ENCODE measurements at places on chromosomes 6 and 20. TPM values are rescaled to one million over a fixed set of nuclear protein-coding genes. Genes with fewer than 3 reads are reported as not detected.
A peak's percentile ranks its signal among the peaks of the same experiment; 100 is the strongest.

GRCh38 chr6:44512868-44513741 lies 125.6 kb downstream of the CDC5L start:
- no peak for DNase-seq

- peak; percentile 20 for DNase-seq
These were observed 6.2 kb downstream of the VEGFA start for GRCh38 chr6:43776115-43776798.

GRCh38 chr6:73731285-73731684 lies 35.3 kb downstream of the CD109 start:
- no peak for DNase-seq

GRCh38 chr20:25178563-25179438 lies 16.7 kb upstream of the ENTPD6 start:
- DNase-seq = peak; percentile 33

DNA sequence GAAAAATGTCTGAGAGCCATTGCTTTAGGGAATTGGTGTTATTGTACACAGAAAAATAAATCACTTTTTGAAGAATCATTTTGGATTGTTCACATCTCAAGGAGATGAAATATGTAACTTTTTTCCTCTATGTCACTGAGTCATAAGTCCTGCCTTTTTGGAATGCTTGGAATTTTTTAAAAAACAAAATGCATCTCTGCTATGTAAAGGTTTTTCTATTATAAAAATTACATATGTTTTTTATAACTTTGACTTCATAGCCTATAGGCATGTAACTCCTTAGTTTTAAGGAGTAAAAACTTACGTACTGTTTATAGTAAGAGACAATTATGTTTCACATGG lies 8.7 kb downstream of the RNF144B start:
- DNase-seq = no peak

GRCh38 chr6:109465772-109466171 lies 10.2 kb upstream of the MICAL1 start:
- DNase-seq = no peak

- no peak for DNase-seq
These were observed 408.5 kb upstream of the RGS17 start for GRCh38 chr6:153539602-153540001.

DNA sequence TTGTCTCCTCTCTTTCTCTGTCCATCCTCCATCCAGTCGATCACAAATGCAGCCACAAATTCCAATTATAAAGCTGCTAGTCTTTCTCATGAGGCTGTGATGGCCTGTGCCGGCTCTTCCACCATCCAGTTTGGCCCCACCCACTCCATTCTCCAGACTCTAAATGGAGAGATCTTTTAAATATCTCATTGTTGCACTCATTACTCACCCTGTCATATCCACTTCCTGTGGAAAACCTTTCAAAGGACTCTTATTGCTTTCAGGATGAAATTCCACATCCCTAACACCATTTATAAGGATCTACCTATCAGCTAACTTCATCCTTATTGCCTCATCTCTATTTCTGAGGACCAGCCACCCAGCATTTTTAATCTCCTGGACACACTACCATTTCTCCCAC lies 70.6 kb downstream of the NRN1 start:
- no peak for DNase-seq

- DNase-seq = no peak
These were observed 224.8 kb upstream of the JAG1 start for GRCh38 chr20:10898552-10898951.

- DNase-seq = no peak
These were observed 48.8 kb downstream of the PPP1R3G start for GRCh38 chr6:5133943-5134342.

DNA sequence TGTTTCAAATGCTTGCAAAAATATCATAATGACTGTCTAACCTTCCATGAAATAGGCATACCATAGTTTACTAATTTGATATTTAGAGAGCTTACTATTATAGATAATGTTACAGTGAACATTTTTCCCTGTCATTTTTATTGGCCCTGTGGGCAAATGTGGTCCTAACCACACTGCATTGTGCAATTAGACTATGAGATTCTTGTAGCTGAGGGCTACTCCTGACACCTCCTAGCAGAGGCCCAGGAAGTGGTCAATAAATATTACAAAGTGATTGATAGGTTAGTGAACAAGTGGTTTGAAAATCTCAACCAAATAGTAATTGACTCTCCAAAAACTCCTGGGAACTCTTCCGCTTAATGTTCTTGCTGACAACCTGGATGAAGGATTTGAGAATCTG lies 160.5 kb upstream of the KCNG1 start:
- no peak for DNase-seq

GRCh38 chr6:3533981-3534380 lies 77.1 kb upstream of the SLC22A23 start:
- no peak for DNase-seq

- no peak for DNase-seq
These were observed 102.9 kb upstream of the KCNG1 start for GRCh38 chr20:51125780-51126179.

DNA sequence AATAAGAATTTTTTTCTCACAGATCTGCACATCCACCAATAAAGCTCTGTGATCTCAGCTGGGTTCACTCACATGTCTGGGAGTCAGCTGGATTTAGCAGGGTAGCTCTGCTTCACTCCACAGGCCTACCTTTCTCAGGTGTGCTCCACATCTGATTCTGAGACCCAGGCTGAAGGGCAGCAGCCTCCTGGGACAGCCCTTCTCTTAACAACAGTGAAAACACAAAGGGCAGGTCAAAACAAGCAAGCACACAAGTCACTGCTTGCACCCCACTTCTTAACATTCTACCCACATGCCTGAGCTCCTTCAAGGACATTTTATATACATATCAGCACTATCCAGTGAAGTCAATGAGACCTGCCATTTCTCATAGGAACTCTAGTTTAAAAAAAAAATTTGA lies 96.0 kb upstream of the MAP3K4 start:
- no peak for DNase-seq

The CSNK2A1 gene
- 110 TPM for total RNA-seq

The PREX1 gene
- total RNA-seq = 16.0 TPM

The ANKRD6 gene
- 13.7 TPM for total RNA-seq

The THBD gene
- total RNA-seq = 50.5 TPM

The DOK5 gene
- total RNA-seq = 10.9 TPM

The RBM24 gene
- 121 TPM for total RNA-seq

Data from left cardiac atrium (tissue), 4 donors.